AG09309 (cell line): ENCODE measurements at places on chromosomes 4 and X.

- DNase-seq = no peak
Observed at GRCh38 chrX:40104630-40104984, 6.8 kb upstream of the BCOR start.

DNA sequence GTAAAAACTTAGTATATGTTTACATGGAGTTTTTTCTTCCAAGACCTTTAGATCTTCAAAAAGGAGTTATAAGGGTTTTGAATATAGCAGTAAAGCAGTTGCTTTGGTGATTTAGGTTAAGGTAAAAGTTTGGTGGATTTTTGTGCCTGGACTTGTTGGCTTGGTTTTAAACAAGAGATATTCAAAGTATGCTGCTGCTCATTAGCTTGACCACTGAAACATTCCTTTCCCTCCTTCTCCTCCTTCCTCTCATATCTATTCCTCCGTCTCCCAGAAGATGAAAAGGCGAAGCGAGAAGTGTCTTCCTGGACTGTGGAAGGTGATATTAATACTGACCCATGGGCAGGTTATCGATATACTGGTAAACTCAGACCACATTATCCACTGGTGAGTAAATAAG lies 38.4 kb downstream of the METAP1 start:
- no peak for DNase-seq

DNA sequence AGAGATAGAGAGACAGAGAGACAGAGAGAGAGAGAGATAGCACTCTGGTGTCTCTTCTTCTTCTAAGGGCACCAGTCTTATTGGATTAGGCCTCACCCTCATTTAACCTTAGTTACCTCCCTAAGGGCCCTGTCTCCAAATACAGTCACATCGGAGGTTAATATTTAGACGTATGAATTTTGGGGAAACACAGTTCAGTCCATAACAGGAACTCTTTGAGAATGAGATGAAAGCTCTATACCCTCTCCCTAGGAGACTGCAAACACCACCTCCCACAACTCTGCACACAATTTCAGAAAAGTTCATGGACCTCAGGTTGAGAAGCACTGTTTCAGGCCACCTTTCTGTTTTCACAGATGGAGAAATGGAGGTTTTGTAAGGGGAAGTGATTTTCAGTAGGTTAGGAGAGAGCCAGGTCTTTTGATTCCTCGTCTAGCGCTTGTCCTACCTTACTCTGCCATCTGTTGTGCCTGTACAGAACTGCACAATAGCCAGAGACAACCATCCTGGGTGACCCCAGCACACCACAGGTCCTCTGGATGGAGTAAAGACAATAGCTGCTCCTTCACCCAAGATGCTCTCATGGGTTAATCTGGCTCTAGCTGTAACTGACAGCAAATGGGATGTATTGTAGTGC lies 16.9 kb upstream of the LOC101059915 start:
- DNase-seq = no peak

DNA sequence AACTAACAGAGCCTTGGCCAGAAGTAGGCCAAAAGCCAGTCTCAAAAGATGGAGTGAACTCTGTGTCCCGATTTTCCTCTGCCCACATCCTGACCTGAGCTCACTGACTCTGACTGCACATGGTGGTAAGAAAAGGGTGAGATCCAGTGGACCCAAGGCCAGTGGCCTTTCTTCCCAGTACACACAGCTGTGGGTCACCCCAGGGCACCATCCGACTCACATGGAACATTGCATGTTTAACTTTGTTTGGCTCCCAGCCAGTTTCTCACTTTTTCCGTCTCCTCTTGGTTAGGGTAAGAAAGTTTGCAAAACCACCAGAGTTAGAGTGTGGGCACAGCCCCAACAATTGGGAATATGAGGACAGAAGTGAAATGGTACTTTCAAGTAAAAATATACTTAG lies 69.8 kb downstream of the GAB1 start:
- no peak for DNase-seq

- no peak for DNase-seq
Observed at GRCh38 chr4:78020677-78021076, 36.4 kb upstream of the FRAS1 start.

DNA sequence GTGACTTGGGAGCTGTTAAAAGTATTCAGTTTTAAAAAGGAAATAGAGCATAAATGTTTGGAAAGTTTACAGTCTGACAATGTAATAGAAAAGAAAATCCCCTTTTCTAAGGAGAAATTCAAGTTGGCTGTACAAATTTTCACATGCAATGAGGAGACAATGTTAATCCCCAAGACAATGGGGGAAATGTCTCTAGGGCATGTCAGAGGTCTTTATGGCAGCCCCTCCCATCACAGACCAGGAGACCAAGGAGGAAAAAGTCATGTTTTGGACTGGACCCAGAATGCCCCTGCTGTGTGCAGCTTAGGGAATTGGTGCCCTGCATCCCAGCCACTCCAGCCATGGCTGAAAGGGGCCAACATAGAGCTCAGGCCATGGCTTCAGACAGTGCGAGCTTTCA lies 831.1 kb upstream of the ADGRL3 start:
- DNase-seq = no peak

- DNase-seq = no peak
Observed at GRCh38 chr4:168486912-168487281, 6.6 kb upstream of the DDX60L start.

GRCh38 chr4:8394061-8394519 lies 46.4 kb downstream of the ACOX3 start:
- DNase-seq = no peak

DNA sequence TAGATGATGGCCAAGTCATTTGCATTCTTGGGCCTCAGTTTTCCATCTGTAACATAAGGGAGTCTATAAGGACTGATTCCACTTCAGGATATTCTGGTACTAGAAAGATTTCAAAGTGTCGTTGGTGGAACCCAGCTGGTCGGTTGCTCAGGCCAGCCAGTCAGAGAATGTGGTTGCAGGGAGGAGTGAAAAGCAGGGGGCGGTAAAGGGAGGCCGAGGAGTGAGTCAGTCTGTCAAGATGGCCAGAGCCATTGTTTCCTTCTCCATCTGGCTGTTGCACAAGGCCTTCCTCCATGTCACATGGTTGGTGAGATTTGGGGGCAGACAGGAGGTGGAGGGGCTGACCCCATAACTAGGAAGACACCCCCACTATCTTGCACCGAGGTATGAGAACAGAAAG lies 38.2 kb downstream of the STARD8 start:
- no peak for DNase-seq

- DNase-seq = no peak
Observed at GRCh38 chr4:16908377-16909021, 10.1 kb upstream of the LDB2 start.

DNA sequence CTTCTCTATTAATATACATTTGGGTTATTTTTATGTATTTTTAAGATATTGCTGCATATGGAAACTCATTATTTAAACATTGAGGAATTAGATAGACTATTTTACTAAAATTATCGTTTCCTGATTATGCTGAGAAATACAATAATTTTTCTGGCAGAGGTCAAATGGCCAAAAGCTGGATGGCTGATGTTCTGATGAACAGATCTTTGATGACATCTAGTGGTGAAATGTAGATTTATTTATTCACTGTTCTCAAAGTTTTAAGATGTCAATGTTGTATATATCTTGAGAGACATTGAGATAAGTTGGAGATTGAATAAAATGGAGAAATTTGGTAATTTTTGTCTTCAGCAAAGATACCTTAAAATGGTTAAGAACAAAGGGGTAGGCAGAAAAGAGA lies 96.2 kb downstream of the UGT8 start:
- peak; percentile 1 for DNase-seq

- no peak for DNase-seq
Observed at GRCh38 chr4:108533245-108533844, 87.0 kb upstream of the RPL34 start.

DNA sequence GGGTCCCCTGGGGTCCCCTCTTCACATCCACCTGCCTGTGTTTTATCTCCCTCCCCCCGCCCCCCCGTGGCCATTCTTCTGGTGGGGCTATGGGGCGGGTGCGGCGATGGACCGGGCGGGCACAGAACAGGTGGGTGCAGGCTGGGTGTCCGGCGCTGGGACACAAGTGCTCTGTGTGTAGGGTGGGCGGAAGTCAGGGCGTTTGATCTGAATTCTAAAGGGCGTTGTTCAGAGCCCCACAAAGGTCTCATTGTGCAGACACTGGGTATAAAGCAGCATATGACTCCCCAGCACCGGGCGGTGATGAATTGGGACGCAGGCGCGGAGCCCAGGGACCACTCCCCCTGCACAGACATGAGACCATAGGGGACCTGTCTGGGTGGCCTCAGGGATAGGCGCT lies at the start of gene GJB1:
GJB1 (plus strand) TSS at position 296 of the 400 bp plus-strand sequence. CDS start 484 bp downstream, outside the sequence.
- DNase-seq = no peak

GRCh38 chr4:139454111-139455045 lies at the start of gene RAB33B:
Gene RAB33B (plus strand): TSS chr4:139454121. CDS start chr4:139454196, 75 bp downstream.
- DNase-seq = peak; percentile 61
